ENCODE measurements at places on chromosomes 5 and 9. TPM values are rescaled to one million over a fixed set of nuclear protein-coding genes. Genes with fewer than 3 reads are reported as not detected.

DNA sequence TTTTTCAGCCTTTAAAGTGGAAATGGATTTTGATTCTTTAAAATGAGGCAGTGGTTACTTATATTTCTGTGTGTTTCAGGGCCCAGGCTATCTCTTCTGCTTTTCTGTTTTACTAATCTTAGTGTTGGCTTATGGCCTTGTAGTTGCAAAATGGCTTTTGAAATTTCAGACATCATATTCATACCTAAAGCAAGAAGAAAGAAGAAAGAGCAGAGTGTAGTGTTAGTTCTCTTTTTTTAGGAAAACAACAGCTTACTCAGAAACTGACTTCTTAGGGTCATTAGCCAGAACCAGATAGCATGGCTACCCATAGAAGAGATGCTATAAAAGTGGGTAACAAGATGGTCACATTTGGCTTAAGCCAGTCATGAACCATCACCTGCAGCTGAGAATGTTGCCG is 20.9 kb downstream of the ZBED3 start:
- H3K4me1 ChIP-seq = no peaks in the 10 kb centered on the region
- H3K36me3 ChIP-seq = no peaks in the 10 kb centered on the region
- H3K27ac ChIP-seq = no peak overlapping the region
- no peak overlapping the region for H3K4me3 ChIP-seq
- DNase-seq = no peak
- H3K27me3 ChIP-seq = no peaks in the 10 kb centered on the region

The TDRD7 gene
- total RNA-seq = 9.5 TPM

DNA sequence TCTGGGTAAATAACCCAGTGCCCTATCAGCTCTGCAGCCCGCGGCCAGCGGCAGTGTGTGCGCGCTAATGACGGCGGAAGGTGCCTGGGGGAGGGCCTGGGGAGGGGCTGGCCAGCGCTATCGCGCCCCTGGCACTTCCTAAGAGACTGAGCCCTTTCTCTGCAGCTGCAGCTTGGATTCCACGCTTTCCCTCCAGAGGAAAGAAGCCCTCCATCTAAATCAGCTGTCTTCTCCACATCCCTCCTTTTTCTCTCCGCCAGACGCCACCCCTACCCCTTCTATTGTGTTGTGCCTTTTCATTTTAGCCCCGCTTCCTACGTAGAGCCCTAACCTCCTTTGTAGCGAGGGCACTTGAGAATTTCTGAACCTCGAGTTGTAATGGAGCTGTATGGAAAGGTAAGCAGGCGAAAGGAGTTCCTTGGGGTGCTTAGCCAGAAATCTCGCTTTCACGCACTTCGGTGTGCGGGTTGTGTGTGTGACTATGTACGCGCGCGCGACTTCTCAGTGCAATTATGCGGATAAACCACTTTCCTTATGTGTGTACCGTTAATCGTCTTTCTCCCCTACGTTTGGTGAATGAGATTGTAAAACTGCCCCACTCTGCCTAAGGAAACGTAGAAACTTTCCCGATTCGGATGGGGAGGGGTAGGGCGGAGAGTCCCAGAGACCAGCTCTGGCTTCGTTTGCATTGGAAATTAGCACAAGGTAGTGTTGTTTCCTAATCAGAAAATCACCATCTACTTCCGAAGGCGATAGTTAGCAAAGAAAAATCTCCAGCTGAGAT is 664 bp upstream of the RAB3C start:
- H3K4me1 ChIP-seq = peaks cover 3% of the 10 kb centered on the region
- peak; percentile 14 for DNase-seq
- H3K27ac ChIP-seq = no peak overlapping the region
- H3K4me3 ChIP-seq = peak overlapping the region; percentile 32

- H3K27ac ChIP-seq = no peak overlapping the region
- no peak overlapping the region for H3K4me3 ChIP-seq
- peaks cover 2% of the 10 kb centered on the region for H3K4me1 ChIP-seq
- no peaks in the 10 kb centered on the region for H3K36me3 ChIP-seq
These were observed 113.3 kb downstream of the MAPKAP1 start for GRCh38 chr9:125593581-125594222.

DNA sequence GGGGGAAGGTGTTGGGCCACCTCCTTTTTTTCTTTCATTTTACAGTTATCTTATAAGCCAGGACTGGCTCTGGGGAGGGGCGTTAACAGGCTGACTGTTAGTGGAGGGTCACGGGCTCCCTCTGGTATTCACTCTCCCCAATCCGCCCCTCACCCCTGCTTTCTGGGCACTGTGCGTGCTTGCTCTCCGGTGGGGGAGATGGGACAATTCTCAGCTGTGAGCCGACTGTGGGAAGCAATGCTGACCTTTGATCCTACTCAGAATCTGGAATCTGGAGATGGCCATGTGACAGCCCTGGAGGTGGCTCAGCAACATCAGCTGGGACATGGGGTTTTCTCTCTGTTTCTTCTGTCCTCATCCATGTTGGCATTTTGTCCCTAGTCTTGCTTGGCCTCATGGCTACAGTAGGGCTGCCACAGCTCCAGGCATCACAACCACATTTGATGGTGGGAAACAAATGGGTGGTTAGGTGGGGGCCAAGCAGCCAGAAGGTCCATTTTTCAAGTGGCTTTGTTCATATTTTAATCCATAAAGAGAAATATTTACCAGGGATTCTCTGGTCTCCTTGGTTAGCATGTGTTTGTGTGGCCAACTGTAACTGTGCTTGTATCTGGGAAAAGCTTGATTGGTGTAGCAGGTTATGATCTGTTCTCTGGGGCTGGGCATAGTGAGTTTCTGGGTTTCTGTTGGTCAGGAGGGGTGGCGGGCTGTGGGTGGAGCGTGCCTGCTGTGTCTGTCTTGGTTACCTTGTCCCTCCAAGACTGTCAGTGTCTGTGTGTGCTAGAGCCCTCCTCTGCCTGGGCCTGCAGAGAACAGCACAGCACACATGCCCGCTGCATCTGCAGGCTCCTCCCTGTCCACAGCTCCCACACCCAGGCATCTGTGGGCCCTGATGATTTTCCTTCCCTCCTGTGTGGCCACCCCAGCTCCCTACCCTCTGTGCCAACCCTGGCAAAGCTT is 12.4 kb downstream of the WNK2 start:
- no peak overlapping the region for H3K27ac ChIP-seq
- H3K36me3 ChIP-seq = no peaks in the 10 kb centered on the region
- H3K4me1 ChIP-seq = no peaks in the 10 kb centered on the region
- H3K4me3 ChIP-seq = no peak overlapping the region

The CDC20B gene
- total RNA-seq = 0.12 TPM

DNA sequence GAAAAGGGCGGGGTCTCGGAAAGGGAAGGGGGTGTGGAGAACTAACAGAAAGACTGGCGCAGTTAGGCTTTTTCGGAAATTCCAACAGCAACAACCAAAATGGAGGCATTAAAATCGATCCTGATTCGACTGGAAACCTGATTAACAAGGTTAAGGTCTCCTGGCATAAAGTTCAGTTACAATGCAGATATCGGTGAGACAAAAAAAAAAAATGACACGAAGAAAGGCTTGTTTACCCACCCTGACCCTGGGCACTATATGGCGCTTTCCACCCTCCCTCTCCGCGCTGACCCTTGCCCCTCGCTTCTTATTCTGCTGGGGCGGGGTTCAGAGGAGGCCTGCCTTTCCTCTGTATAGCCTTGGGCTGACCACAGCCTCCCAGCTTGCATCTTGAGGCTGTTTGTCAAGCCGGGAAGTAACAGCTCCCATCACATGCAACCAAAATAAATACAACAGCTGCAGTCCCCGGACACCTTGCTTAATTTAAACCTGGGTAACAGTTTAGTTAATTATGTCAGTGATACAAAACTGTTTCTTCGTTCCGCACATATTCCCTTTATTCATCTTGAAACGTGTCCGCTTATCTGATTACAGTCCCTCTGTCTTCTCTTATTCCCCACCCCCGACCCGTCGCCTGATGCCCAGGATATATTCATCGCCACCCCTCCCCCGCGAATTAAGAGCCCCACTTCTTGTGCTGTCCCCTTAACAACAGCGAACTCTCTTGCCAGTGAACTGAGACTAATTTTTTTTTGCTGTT is 795 bp upstream of the PJA2 start:
- peak; percentile 84 for DNase-seq
- H3K4me1 ChIP-seq = peaks cover 2% of the 10 kb centered on the region
- peak overlapping the region; percentile 64 for H3K4me3 ChIP-seq
- H3K36me3 ChIP-seq = no peaks in the 10 kb centered on the region
- H3K27ac ChIP-seq = peak overlapping the region; percentile 92
- no peaks in the 10 kb centered on the region for H3K27me3 ChIP-seq

The INSYN2B gene
- total RNA-seq = 1.3 TPM

DNA sequence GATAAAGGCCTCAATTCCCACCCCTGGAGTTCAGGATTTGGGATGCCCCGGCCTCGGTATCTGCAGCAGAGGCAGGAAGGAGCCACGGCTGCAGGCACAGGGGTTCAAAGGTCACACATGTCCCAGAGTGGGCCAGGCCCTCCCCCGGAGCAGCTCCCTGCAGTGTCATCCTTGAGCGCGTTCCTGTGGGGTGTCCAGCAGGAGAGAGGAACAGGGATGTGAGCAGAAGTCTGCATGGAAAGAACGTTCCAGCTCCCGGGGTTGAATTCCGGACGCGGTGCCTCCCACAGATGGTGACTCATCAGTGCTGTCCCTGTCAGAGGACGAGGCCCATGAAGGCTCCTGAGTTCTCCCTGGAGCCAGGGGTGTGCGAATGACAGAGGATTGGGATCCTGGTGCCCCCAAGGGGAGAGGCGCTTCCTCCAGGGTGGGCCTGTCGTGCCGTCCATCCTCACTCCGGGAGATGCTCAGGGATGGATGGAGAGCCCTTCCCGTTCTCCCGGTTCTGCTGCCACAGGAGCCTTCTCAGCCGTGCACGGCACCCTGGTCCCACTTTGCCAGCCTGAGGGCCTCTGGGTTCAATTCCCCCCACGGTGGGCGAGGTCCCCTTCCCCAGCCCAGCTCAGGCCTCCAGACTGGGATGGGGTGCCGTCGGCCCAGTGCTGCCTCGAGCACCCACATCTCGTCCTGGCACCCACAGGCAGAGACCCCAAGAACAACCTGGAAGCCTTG is 3.1 kb downstream of the LCN1 start:
- H3K27ac ChIP-seq = no peak overlapping the region
- no peak overlapping the region for H3K4me3 ChIP-seq
- no peaks in the 10 kb centered on the region for H3K36me3 ChIP-seq
- H3K4me1 ChIP-seq = no peaks in the 10 kb centered on the region
- no peaks in the 10 kb centered on the region for H3K27me3 ChIP-seq
